ENCODE measurements at places on chromosomes 13 and 19. TPM values are rescaled to one million over a fixed set of nuclear protein-coding genes. Genes with fewer than 3 reads are reported as not detected.

The LATS2 gene
- polyA plus RNA-seq, result 7.9 TPM

The PABPC3 gene
- polyA plus RNA-seq, result 0.34 TPM

The CERS1 gene
- polyA plus RNA-seq, result 4.4 TPM

- no peak for DNase-seq
Measured at GRCh38 chr13:110811008-110811720, 97.7 kb downstream of the ING1 start.

DNA sequence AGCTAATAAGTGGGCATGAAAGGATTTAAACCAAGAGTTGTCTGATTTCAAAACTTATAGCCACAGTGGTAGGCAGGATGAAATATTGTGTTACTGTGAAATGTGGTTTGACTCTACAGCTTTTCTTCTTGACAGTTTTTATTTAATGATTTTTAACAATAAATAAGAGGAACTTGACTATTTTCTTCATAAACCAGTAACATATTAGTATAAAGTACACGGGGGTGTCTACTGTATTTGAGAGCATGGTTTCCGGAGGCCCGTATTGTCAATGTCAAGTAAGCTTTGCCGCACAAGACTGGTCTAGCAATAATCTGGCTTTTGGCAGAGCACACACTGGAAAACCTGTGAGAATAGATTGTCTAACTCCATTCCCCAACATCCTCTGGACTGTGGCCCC lies 894.5 kb downstream of the PCDH9 start:
- DNase-seq, result no peak

GRCh38 chr13:107753291-107753690 lies 462.0 kb downstream of the LIG4 start:
- no peak for DNase-seq

- DNase-seq, result no peak
Measured at GRCh38 chr19:46886546-46887239, 25.9 kb downstream of the ARHGAP35 start.

DNA sequence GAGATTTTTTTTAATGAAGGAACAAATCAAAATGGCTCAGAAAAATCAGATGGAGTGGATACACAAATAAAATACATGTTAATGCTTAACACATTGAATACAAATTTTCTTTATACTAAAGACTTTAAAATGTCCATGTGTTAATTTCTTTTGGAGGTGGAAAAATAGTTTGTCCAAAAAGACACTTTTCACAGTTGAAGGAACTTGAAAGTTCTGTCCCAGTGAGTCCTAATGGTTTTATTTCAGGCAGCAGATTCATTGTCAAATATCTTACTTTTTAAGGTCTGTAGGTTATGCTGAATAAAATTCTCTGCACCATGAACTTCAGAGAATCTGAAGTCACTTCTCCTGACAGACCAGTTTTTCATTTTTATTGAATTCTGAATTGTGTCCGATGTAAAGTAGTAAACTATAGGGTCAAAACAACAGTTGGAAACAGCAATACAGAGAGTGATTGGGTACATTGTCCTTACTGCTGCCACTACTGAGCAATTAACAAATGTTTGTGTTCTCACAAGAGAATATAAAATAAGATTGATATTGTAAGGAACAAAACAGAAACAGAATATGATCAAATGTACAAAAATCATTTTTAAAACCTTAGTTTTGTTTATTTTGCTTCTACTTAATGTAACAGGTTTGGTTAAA lies 1.6 kb downstream of the LPAR6 start:
- DNase-seq, result no peak
